ENCODE measurements at places on chromosomes 11 and 22.

- H3K27me3 ChIP-seq, result no peaks in the 10 kb centered on the region
- H3K36me3 ChIP-seq, result peaks cover 4% of the 10 kb centered on the region
- no peak for DNase-seq
- H3K4me1 ChIP-seq, result peaks cover 11% of the 10 kb centered on the region
- H3K4me3 ChIP-seq, result no peak overlapping the region
Observed at GRCh38 chr11:73995247-73995646, 12.6 kb upstream of the UCP2 start.

- H3K4me3 ChIP-seq, result no peak overlapping the region
- DNase-seq, result no peak
- H3K4me1 ChIP-seq, result no peaks in the 10 kb centered on the region
- H3K36me3 ChIP-seq, result no peaks in the 10 kb centered on the region
- H3K27me3 ChIP-seq, result no peaks in the 10 kb centered on the region
- H3K27ac ChIP-seq, result no peak overlapping the region
Observed at GRCh38 chr11:34650528-34650927, 29.6 kb downstream of the EHF start.

- H3K27me3 ChIP-seq, result no peaks in the 10 kb centered on the region
- no peak overlapping the region for H3K27ac ChIP-seq
- H3K36me3 ChIP-seq, result no peaks in the 10 kb centered on the region
- H3K4me1 ChIP-seq, result no peaks in the 10 kb centered on the region
Observed at GRCh38 chr22:48346311-48346710, 1481.4 kb downstream of the BRD1 start.

- no peak overlapping the region for H3K27ac ChIP-seq
- peaks cover 16% of the 10 kb centered on the region for H3K4me1 ChIP-seq
- H3K36me3 ChIP-seq, result no peaks in the 10 kb centered on the region
- H3K4me3 ChIP-seq, result no peak overlapping the region
- DNase-seq, result no peak
Observed at GRCh38 chr22:50010676-50011446, 1.7 kb downstream of the IL17REL start.

DNA sequence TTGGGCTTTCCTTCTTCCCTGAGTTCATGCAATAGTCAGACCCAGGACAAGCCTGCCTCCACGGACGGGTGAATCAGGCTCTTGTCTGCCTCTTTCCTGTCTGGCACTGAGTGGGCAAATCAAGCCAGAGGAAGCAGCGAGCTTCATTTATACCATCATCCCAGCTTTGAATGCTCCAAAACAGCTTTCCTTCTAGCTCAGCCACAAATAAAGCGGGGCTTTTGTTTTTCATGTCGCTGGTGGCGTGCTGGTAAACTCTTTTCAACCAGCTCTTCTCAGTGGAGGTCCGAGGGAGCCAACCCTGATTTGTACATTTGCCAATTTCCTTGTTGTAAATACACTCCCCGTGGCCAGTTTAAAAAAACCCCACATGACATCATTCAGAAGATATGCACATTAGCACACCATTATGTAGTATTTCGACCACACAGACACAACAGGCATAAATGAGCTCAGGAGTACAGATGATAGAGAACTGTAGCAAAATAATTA lies 8.6 kb downstream of the C11orf91 start:
- no peaks in the 10 kb centered on the region for H3K36me3 ChIP-seq
- DNase-seq, result peak; percentile 80
- peaks cover 72% of the 10 kb centered on the region for H3K4me1 ChIP-seq
- no peaks in the 10 kb centered on the region for H3K27me3 ChIP-seq
- H3K27ac ChIP-seq, result peak overlapping the region; percentile 96
- no peak overlapping the region for H3K4me3 ChIP-seq

DNA sequence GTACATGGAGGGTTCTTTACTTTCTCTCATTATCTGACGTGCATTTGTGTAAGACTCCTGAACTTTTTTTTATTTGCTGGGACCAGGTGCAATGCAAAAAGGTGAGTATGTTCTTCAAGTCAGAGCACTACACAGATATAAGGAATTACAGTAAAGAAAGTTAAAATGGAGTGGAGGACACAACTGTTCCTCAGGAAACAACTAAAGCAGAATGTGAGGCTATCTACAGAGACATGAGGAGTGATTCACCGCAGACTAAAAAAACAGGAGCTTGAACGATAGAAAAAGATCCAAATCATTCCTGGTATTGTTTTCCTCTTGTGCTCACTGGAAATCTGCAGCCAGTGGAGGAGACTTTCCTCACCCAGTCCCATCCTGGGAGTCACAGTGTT lies 106.2 kb downstream of the ABTB2 start:
- no peak for DNase-seq
- H3K36me3 ChIP-seq, result no peaks in the 10 kb centered on the region
- no peaks in the 10 kb centered on the region for H3K27me3 ChIP-seq
- peaks cover 27% of the 10 kb centered on the region for H3K4me1 ChIP-seq
- no peak overlapping the region for H3K4me3 ChIP-seq
- peak overlapping the region; percentile 16 for H3K27ac ChIP-seq

DNA sequence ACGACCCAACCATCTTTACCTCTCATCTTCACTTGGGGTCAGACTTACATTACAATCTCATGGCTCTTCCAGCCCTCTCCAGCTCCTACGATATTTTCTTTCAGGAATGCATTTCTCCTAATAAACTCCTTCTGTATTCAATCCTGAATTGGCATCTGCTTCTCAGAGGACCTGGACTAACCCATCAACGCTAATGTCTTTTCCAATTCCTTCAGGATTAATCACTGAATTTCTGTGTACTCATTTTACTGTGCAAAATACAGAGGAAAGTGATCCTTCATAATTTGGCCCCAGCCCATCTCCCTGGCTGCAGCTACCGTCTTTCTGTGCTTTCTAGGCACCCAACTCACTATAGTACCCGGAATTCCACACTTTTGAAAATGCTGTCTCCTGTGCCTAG lies 239.2 kb downstream of the METTL15 start:
- no peak overlapping the region for H3K4me3 ChIP-seq
- no peaks in the 10 kb centered on the region for H3K4me1 ChIP-seq
- no peak overlapping the region for H3K27ac ChIP-seq
- H3K36me3 ChIP-seq, result no peaks in the 10 kb centered on the region
- no peak for DNase-seq

- peaks cover 15% of the 10 kb centered on the region for H3K4me1 ChIP-seq
- H3K36me3 ChIP-seq, result no peaks in the 10 kb centered on the region
- peak; percentile 51 for DNase-seq
- H3K27me3 ChIP-seq, result no peaks in the 10 kb centered on the region
Observed at GRCh38 chr11:133078591-133079404, 453.5 kb downstream of the OPCML start.
